Stomach (tissue), 19 donors: ENCODE measurements at places on chromosomes 5 and 9. TPM values are rescaled to one million over a fixed set of nuclear protein-coding genes. Genes with fewer than 3 reads are reported as not detected.

Gene MEGF10
- polyA plus RNA-seq: 0.05 TPM

Gene LCN2
- 369 TPM for polyA plus RNA-seq

Gene GPR151
- polyA plus RNA-seq: not detected

Gene C5orf58
- polyA plus RNA-seq: not detected

Gene TAF1L
- polyA plus RNA-seq: not detected

Gene HRCT1
- 4.3 TPM for polyA plus RNA-seq

Gene PCDHA6
- polyA plus RNA-seq: not detected

Gene PRR16
- 20.9 TPM for polyA plus RNA-seq

Gene SUSD3
- 2.9 TPM for polyA plus RNA-seq

Gene MUSK
- 0.23 TPM for polyA plus RNA-seq

Gene SPAAR
- polyA plus RNA-seq: 0.30 TPM

Gene ACOT12
- not detected for polyA plus RNA-seq

Gene WNT8A
- polyA plus RNA-seq: not detected

Gene SLC36A3
- not detected for polyA plus RNA-seq

Gene JAKMIP2
- 2.6 TPM for polyA plus RNA-seq

Gene TMEFF1
- polyA plus RNA-seq: 0.05 TPM

Gene CMYA5
- polyA plus RNA-seq: 5.3 TPM

Gene IL33
- 47.5 TPM for polyA plus RNA-seq

Gene GCNT4
- polyA plus RNA-seq: 3.8 TPM
